Stimulated activated CD4-positive, alpha-beta T cell treated with anti-CD3 and anti-CD28 coated beads, TNF-alpha, amount 100 ng/mL, for 24 hours (primary cell): ENCODE measurements at places on chromosomes 12 and 14.

DNA sequence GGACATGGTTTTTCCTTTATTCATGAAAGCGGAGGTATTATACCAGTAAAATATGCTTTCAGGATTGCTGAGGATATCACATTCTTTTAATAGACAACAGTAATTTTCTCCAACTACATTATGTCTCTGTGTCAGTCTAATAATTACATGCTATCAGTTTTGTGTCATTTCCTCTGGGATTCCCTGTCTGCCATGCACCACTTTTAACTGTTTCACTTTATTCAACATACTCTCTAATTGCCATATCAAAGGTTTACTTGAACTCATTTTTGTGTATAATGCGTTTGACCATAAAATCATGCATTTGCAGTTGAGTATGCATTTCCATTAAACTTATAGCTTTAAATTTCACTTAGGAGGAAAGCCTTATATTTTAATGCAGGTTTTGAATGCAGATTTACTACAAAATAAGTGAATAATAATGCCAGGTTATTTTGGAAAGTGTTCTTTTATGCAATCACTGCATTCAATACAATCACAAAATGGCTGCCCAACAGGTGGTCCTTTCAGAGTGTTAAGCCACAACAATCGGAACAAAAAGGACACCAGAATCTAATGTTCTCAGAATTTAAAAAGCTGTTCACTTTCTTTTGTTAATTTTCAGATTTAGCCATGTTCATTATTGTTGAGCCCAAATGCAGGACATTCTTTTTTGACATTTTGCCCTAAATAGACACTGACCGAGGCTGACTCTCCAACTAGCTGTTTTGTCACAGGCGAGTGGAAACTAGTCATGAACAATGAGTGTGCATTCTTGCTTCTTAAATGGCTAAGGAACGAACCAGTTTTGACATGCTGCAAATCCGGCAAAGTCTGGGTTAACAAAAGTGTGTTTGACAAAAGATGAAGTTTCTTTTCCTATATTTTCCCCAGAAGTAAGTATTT, 40.9 kb downstream of the MBIP start:
- DNase-seq, result no peak

DNA sequence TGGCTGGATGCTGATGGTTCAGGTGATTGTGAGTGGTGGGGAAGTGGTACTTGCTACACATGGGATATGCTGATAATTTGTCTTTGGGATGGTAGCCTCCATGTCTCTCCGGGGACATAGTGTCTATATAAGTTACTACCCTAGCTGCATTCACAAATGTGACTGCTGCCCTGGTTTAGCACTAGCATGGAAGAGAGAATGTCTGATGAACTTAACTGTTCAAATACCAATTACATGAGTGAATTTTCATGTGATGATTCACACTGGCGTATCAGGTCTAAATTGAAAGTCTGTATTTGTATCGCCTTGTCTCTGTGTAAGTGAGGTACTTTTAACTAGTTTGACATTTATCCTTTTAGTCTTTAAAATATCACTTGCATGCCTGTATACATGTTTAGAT, 34.4 kb downstream of the ATF7IP start:
- no peak for DNase-seq

GRCh38 chr14:76904740-76905569, 78.7 kb downstream of the LRRC74A start:
- DNase-seq, result peak; percentile 65

DNA sequence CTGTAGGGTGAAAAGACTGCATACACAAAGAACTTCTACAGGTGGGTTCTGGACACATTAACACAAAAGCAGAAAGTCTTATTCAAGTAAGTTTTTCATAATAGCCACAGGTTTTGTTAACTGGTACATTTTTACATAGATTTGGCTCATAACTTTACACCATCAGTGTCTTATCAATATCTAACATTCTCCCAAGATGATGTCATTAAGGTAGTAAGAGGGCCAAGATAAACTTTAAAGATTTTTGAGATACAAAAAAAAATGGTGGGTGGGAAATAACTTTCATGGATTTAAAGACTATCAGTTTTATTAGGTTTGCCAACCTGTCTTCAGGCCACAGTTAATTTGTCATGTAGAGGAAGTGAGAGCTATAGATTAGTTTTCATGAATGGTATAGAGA, 1.7 kb downstream of the SUPT16H start:
- DNase-seq, result no peak

GRCh38 chr12:123043536-123044001, 63.1 kb downstream of the ARL6IP4 start:
- DNase-seq, result peak; percentile 76

GRCh38 chr12:45695035-45695434, 34.5 kb upstream of the ARID2 start:
- no peak for DNase-seq

- DNase-seq, result no peak
These were observed 3.1 kb downstream of the CACNA2D4 start for GRCh38 chr12:1915082-1915968.

DNA sequence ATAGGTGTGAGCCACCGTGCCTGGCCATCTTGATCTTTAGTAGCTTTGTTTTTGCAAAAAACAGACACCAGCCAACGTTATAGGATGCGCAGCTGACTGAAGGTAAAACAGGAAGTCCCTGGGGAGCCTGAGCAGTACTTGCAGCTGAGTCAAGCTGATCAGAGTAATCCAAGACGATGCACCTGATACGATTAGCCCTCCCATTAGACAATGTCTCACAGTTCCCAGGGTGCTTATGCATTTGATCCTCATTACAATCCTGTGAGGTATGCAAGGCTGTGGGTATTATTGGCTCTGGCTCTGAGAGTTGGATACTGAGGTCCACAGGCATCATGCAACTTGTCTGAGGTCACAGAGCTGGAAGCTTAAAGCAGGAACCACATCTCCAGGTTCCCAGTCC, 8.1 kb downstream of the KRT18 start:
- no peak for DNase-seq

DNA sequence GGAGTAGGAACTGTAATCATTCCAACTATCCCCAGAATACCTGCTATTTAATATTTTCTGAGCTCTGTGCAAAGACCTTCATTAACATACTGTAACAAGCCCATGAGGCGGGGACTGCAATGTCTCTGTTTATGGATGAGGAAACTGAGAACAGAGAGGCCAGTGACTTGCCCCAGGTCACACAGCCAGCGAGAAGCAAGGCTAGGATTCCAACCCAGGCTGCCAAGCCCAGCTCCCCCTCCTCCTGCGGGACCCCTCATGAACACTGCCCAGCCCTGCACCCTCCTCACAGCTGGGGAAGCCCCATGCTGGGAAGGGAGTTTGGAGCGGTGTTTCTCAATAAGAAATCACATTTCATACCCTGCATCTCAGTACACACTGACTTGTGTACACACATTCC, 10.9 kb downstream of the HVCN1 start:
- DNase-seq, result no peak

GRCh38 chr14:64987438-64987767, 708 bp downstream of the FNTB start:
- no peak for DNase-seq

DNA sequence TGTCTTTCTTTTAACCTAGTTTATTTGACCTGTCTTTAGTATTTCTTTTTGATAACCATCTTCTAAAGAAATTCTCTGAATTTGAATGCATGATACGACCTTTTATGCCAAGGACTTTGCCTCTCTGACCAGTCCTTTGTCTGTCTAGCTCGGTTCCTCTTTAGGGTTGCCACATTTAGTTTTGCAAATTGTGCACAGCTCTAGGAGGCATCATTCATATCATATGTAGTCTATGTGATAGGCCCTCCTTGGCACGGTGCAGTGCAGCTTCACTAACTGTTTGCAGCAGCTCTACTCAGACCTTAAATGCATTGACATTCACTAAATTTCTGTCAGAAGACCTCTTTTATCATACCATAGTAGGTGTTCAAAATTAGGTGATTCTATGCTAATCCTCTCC, 75.6 kb downstream of the USP15 start:
- DNase-seq, result no peak

DNA sequence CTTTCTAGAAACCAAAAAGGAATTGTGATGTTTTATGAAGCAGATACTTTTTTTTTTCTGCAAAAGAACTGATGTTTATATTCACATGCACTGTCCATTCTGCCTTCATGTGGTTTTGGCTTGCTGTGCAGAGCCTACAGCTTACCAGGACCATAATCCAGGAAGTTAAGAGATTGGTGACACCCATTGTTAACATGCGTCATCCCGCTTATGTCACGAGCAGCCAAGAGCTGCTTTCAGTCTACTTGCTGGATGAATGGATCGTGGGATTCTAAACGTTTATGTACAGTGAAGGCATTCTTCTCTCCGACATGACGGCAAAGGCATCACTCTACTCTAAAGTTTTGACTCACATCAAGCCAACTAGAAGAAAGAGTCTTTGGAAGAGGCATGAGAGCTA, 76.6 kb downstream of the PAX9 start:
- DNase-seq, result no peak

GRCh38 chr12:95181103-95181502, 36.2 kb downstream of the FGD6 start:
- no peak for DNase-seq

DNA sequence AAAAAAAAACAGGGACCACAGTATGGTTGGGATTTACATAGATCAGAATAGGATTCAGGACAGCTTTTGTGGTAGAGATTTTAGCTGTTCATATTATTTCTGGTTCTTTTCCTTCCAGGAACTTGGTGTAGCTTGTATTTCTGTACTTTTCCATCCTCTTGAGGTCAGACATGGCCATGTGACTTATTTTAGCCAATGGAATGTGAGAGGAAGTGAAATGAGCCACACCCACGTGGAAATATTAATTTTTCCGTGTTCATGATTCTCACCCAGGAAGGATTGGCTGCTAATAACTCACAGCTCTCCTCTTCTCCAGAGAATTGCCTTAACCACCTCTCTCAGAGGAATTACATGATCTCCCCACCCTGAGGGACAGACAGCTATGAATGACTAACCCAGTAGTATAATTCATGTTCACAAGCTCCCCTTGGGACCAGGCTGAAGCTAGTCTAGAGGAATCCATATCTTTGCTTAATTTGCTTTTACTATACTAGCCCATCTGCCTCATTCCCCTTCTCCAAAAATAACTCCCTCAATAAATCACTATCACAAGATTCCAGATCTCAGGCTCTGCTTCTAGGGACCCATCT, 340.4 kb downstream of the NUAK1 start:
- DNase-seq, result no peak

- no peak for DNase-seq
These were observed 101.1 kb downstream of the B4GALNT3 start for GRCh38 chr12:560691-561390.

GRCh38 chr12:43252585-43252984, 299.4 kb downstream of the ADAMTS20 start:
- no peak for DNase-seq

- DNase-seq, result no peak
These were observed 97.0 kb downstream of the CEP83 start for GRCh38 chr12:94362653-94363052.

- no peak for DNase-seq
These were observed 97.2 kb upstream of the KITLG start for GRCh38 chr12:88677464-88677863.

- DNase-seq, result no peak
These were observed 636.5 kb upstream of the TBX3 start for GRCh38 chr12:115320451-115320850.

DNA sequence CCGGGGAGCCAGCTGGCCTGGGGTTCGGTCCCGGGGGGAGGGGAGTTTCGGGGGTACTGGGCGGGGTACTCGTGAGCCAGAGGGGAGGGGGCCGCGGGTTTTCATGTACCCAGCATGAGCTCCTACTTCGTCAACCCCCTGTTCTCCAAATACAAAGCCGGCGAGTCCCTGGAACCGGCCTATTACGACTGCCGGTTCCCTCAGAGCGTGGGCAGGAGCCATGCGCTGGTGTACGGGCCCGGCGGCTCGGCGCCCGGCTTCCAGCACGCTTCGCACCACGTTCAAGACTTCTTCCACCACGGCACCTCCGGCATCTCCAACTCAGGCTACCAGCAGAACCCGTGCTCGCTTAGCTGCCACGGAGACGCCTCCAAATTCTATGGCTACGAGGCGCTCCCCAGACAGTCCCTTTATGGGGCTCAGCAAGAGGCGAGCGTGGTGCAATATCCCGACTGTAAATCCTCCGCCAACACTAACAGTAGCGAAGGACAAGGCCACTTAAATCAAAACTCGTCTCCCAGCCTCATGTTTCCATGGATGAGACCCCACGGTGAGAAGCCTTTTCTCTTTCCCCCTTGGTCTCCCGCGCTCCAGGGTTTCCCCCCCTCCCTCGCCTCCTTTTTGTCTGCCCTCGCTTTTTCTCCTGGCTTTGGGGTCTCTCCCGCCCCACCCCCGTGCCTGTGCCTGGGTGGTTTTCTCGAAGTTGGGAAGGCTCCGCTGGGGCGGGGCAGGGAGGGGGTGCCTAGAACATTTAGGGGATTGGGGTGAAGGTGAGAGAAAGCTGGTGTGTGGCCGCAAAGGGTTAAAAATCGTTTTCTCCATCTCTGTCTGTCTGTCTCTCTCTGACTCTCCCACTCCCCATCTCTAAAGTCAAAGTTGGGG, 627 bp downstream of the HOXC8 start:
- DNase-seq, result no peak

DNA sequence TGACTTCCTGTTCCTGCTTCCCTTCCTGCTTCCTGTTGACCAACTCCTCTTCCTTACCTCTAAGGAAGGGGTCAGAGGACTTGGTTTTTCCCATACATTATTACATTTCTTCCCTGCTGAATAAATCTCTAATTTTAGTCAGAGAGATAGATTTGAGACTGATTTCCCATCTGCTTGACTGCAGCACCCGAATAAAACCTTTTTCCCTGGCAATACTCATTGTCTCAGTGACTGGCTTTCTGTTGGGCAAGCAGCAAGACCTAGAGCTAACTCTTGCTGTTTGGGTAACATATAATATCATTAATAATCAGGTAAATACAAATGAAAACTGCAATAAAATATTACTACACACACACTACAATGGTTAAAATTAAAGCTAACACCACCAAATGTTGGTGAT, 132.2 kb downstream of the FSCB start:
- no peak for DNase-seq

DNA sequence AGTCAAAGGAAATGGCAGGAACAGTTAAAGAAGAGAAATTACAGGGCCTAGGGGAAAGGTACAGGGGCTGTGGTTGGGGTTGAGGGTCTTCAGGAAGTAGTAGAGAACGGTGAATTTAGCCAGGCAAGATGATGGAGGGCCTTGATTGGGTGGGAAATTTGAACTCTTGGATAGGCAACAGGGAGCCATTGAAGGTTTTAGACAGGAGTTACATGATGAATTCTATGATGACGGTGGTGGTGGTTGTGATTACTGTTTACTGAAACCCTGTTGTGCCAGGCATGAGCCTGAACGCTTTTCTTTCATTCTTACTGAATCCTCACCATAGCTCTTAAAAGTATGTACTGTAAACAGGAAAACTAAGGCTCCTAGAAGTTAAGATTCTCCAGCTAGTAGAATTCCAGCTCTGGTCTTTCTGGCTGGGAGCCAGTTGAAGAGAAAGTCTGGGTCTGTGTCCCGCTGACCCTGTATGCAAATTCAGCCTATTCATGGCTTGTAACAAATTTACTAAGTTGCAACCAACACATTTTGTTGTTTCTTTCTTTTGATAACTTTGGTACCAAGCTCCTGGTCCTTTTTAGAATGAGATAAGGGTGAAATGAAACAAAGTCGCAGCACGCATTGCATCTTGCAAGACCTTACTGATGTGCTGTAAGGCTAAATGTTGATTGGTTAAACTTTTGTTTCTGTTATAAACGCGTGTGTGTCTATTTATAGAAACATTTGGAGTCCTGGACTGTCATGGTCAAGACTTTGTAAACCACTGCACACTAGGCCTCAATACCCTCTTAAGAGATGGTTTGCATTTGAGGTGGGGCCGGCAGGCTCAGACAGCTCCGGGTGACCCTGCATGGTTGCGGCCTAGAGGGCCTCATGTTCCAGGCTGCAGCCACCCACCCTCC, 6.0 kb downstream of the ORAI1 start:
- DNase-seq, result no peak
